ENCODE measurements at places on chromosomes 1 and 21. TPM values are rescaled to one million over a fixed set of nuclear protein-coding genes. Genes with fewer than 3 reads are reported as not detected.

GRCh38 chr1:41907446-41907845, 11.3 kb downstream of the HIVEP3 start:
- no peak for DNase-seq

GRCh38 chr1:58839147-58839795, 55.4 kb upstream of the JUN start:
- no peak for DNase-seq

The FMOD gene
- 9.6 TPM for total RNA-seq

The TNFRSF1B gene
- total RNA-seq = 13.0 TPM

DNA sequence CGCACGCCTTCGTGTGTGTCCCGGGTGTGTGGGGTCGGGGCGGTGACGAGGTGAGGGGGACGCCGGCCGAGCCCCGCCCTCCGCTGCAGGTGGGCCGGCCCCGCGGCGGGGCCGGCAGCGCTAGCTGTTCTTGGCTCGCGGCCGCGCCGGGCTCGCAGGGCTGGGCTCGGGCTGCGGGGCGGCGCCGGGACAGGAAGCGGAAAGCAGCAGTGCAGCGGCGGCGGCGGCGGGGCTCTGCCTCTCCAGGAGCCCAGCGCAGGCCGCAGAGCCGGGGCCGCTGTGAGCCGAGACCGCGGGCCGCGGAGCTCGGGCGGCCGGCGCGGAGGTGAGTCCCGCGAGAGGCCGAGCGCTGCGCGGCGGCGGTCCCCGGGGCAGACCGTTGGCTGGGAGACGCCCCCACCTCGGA, at the start of gene VANGL1:
TSS of gene VANGL1 (plus strand) at position 209 of the 406 bp plus-strand sequence. CDS start 9,444 bp downstream, outside the sequence.
- peak; percentile 90 for DNase-seq

DNA sequence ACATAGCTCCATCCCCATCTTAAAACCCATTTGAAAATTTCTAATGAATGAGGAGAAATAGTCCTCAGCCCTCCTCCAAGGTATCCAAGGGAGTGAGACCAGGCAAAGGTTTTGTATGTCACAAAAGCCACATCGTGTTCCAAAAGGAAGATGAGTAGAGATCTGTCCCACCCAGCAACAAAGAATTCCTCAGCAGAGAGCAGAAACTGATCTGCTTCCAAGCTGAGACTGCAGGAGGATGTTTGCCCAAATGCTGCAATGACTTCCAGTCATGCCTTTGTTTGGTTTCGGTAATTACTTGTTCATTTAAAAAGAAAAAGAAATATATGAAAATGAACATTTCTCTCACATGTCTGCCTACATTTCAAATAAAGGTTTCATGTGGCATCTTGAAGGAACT, 186.9 kb downstream of the SETD4 start:
- no peak for DNase-seq

GRCh38 chr1:53486395-53487026, 27.3 kb downstream of the DMRTB1 start:
- DNase-seq = no peak

The USP24 gene
- total RNA-seq = 33.1 TPM

- no peak for DNase-seq
These were observed 75.4 kb downstream of the UBE4B start for GRCh38 chr1:10108134-10108663.

DNA sequence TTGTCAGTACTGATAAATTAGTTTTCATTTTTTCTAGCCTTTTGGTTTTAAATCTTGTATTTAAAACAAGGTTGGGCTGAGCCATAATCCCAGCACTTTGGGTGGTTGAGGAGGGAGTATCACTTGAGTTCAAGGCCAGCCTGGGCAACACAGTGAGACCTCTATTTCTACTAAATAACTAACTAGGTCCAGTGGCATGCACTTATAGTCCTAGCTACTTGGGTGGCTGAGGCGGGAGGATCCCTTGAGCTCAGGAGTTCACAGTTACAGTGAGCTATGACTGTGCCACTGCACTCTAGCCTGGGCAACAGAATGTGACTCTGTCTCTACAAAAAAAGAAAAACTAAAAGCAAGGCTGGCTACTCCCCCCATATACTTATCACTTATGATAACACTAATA, 21.5 kb upstream of the TTC39A start:
- no peak for DNase-seq
